Hematopoietic multipotent progenitor cell treated with erythropoietin and hydrocortisone succinate and interleukin-3 and kit ligand, for 4 days (in vitro differentiated cells): ENCODE measurements at places on chromosomes 2 and 18.

DNA sequence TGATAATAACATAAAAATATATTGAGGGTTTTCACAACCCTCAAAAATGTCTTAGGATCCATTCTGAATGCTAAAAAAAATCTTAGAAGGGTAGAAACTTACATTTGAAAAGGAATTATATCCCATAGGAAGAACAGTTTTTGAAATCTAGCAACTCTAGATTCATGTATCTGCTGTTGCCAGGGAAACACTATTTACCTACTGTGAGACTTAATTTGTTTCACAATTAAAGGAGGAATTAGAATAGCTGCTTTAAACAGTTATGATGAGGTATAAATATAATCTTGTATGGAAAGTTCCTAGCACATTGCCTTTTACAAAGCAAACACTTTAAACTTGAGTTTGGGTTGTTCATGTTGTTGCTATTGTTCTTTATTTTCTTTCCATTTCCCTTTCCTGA lies 988.2 kb downstream of the SUCLG1 start:
- no peak for DNase-seq

- DNase-seq = peak; percentile 64
These were observed 254.4 kb downstream of the ZNF521 start for GRCh38 chr18:25097569-25098056.

DNA sequence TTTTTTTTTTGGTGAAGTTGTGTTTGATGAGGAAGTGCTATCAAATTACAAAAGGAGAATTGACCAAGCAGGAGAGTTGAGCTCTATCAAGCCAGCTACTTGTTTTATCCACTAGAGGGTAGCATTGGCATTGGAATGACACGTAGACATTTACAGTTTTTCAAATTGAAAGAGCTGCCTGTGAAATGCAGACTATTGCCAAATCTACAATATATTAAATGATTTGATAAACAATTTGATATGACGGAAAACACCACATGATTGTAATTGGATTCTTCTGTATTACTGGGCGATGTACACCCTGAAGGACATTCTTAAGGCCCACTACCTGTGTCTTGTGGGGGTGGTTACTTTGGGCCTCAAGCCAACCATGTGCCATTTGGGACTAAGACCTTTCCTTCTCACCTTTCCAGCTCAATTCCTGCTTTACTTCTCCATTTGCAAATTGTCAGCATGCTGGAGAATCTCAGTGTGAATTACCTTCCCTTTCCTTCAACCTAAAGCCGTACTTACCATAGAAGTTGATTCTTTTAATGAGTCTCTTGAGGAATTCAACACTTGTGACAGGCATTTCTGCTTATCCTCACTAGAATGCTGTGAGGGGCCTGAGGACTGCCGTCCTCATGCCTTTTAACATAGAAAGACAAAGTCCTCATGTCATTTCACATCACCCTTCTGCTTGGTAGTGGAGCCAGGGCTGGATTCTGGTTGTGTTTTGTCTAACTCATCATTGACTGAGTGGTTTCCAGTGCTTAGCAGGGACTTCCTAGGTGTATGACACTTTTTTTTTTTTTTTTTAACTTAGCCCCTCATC lies 134.8 kb upstream of the THUMPD2 start:
- DNase-seq = peak; percentile 86

DNA sequence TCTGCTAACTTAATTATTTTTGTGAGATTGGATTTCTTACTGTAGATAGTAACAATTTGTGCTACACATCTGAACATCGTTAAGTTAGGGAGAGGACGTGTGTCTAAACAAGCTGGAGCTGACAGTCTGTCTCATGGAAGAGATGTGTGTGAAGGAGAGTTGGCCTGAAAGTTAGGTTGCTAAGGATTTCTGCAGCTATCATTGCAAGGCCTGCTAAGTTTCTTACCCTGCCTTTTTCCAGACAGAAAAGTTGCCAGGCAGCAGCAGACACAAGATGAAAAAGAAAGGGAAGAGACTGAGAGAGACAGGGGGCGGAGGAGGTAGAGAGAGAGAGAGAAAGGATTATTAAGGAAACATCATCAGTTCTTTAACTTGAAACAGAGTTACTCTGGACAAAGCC lies 4.1 kb upstream of the LRP1B start:
- no peak for DNase-seq
